AG04449 (cell line): ENCODE measurements at places on chromosomes 11 and 22.

DNA sequence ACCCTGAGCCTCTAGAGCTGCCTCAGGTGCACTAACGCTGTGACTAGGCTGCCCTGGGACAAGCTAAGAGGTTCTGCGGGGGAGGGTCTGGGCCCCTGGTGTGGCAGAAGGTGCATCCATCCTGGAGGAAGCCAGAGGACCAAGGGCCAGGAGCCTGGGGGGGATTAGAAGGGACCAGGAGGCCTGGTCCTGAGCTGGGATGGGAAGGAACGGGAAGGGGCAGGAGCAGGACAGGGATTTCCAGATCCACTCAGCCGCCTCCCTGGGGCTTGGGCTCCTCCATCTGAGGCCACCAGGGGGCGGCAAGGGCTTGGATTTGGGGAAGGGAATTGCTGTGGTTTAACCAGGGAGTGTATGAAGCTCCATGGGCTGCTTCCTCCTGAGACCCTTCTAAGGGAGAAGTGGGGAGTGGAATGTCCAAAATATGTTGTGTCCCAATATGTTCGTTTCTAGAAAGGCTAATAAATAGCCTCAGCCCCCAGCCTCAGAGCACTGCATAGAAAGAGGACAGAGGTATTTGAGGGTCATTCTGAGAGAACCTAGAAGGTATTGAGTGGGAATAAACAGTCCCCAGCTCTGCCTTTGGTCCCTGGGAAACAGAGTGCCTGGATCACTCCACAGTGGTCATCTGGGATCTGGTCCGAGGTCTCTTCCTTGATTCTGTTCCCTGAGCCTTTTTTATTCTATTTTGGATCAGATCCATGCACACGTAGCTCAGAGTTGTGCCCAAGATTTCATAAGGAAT, 17.4 kb upstream of the PRAME start:
- DNase-seq = no peak

- no peak for DNase-seq
Observed at GRCh38 chr22:43273902-43274484, 69.2 kb downstream of the SCUBE1 start.

DNA sequence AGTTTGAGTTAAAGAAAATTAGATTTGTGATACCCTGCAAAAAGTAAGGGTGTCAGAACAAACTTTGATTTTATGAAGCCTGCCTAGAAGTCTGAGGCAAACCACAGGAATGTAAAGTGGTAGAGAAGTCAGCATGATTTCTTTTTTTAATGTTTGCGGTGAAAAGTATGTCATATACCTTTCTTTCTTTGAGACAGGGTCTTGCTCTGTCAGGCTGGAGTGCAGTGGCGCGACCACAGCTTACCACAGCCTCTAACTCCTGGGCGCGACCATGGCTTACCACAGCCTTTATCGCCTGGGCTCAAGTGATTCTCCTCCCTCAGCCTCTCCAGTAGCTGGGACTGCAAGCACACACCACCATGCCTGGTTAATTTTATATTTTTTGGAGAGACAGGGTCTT, 4.7 kb downstream of the API5 start:
- no peak for DNase-seq

GRCh38 chr11:61171907-61172306, 10.7 kb upstream of the VPS37C start:
- DNase-seq = no peak

- no peak for DNase-seq
Observed at GRCh38 chr11:125402435-125402834, 93.6 kb downstream of the FEZ1 start.

DNA sequence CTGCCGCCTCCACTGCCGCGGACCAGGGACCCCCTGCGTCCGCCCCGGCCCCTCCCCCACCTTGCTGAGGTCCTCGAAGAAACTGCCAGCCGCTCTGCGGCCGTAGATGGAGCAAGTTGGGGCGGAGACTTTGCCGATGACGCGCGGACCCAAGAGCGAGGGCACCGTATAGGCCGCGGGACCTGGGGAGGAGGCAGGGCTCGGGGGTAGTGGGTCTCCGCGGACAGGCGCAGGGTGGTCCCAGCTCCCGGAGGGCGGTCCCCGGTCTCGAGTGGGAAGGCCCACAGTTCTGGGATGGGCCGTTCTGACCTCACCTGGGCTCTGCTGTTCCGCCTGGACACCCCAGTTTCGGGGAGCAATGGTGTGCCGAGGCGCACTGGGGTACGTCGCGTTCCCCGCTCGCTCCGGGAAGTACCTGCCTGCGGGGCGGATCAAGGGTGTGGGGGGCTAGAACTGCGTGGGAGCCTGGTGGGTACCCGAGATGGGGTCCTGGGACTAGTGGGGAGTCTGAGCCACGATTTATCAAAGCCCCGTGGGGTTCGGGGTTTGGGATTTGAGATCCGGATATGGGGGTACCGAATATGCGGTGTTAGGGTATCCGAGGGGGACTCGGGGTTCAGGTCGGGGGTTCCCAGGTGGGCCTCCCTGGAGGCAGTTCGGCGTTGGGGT, 1.2 kb upstream of the TYMP start:
- no peak for DNase-seq

GRCh38 chr11:47020793-47021526, 84.4 kb downstream of the CSTPP1 start:
- no peak for DNase-seq
